ENCODE measurements at places on chromosomes 1 and 21. TPM values are rescaled to one million over a fixed set of nuclear protein-coding genes. Genes with fewer than 3 reads are reported as not detected.

The ST3GAL3 gene
- total RNA-seq, result 26.8 TPM

The ARMH1 gene
- total RNA-seq, result 0.50 TPM

GRCh38 chr21:38671773-38672172 is 134.0 kb upstream of the ETS2 start:
- no peak for DNase-seq

DNA sequence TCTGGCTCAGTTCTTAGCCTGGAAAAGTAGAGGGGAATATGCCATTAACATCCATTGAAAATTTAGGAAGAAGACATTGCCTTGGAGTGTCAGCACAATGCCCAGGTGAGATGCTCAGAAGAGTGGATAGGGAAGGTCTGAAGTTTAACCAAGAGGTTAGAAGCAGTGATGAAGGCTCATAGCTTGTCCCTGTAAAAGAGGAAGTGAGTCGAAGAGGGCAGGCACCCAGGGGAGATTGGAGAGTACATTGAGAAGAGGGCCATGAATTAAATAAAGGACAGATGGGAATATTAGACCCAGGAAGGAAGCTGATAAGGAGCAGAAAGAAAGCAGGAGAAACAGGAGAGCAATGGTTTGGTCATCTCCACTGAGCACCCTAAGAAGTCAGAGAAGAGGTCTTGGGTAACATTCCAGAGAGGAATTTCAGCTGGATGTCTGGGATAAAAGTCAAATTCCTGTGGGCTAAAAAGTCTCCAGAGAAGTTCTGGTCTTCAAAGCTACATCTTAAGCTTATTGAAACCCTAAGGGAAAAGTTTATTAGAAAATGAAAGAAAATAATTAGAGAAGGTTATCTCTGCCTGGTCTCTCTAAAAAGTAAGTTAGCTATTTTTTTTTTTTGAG is 17.3 kb downstream of the C8B start:
- no peak for DNase-seq

DNA sequence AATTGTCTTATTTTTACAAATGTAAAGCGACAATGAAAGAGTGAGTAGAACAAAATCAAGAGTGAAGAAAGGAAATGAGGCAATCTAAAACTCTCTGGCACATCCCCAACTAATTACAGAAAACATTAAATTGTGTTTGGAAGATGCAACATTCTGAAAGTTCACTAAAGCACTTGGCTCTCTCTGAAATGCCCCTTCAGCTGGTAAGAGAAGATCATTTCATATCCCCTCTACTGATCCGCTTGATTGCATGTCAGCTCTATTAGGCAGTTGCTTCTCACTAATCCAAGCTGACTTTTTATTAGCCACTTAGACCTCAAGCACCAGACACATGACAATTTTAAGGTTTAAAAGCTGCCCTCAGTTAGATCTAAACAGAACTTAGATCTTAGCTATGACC is 262.8 kb upstream of the PRMT6 start:
- no peak for DNase-seq

- DNase-seq, result no peak
These were observed 18.3 kb upstream of the RNU1-4 start for GRCh38 chr1:16721871-16722641.

DNA sequence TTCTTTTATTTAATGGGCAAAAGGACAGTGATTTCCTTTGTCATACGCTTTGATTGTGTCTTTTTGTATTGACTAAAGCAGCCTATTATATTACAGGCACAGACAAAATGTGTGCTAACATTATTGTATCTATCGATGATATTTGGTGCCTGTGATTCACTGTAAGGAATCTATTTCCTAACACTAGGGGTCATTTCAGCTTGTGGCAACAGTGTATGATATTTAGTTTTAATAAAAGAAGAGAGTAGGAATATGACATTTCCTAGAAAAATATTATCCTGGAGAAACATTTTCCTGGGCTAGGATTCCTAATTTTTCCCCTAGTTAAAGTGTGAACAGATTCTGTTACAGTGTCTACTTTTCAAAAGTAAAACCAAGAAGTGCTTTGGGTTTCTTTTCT is 42.8 kb downstream of the TYW3 start:
- no peak for DNase-seq

- DNase-seq, result no peak
These were observed 69.6 kb downstream of the OSBPL9 start for GRCh38 chr1:51686450-51686849.

DNA sequence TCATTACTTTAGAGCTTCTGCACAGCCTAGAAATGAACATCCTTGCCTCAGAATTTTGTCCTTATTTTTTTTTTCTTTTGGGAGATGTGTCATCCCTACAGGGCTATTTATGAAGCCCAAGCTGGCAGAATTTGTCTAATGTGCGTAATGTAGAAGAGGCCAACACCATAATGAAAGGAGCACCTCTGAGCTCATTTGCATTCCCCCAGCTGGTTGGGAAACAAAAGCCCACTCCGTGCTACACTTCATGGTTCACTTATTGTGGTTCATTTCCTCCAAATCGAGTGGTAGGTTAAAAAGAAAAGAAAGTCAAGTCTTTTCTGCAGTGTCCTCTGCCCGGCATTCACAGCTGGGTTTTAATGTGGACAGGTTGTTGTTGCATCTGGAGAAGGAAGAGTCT is 73.5 kb downstream of the KAZN start:
- DNase-seq, result no peak

- no peak for DNase-seq
These were observed 12.8 kb upstream of the ECE1 start for GRCh38 chr1:21302747-21303715.

GRCh38 chr1:162333991-162334390 is 42.7 kb downstream of the SPATA46 start:
- DNase-seq, result no peak
